GM12865 (cell line): ENCODE measurements at places on chromosomes 3 and 15.

DNA sequence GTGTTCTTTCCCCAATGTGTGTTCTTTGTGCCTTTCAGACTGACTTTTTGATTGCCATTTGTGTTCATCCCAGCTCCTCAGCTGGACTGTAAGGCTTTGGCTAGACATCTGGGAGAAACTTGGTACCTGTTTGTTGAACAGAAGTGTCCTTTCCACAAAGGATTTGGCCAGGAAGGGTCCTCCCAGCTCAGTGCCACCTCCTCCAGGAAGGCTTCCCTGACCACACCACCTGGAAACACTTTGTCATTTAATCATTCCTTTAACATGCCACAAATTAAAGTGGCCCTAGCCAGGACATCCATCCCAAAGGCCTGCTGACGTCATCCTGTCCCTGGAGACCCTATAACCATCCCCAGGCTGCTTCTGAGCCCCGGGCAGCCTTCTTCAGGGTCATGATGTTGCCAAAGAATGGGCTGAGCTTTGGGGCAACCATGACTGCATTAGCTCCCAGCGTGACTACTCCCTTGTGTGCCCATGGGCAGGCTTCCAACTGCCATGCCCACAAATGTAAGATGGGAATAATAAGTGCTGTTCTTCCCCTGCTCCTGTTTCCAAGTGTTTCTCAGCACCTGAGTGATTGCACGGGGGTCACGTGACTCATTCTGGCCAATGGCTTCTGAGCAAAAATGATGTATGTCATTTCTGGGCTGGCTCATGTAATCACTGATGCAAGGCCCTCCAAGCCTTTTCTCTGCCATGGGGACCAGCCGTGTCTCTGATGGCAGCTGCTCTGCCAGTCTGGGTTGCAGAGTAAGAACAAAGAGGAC, 112.5 kb upstream of the SMAD3 start:
- DNase-seq = no peak

GRCh38 chr15:35545316-35545823, 595 bp downstream of the DPH6 start:
- peak; percentile 63 for DNase-seq

DNA sequence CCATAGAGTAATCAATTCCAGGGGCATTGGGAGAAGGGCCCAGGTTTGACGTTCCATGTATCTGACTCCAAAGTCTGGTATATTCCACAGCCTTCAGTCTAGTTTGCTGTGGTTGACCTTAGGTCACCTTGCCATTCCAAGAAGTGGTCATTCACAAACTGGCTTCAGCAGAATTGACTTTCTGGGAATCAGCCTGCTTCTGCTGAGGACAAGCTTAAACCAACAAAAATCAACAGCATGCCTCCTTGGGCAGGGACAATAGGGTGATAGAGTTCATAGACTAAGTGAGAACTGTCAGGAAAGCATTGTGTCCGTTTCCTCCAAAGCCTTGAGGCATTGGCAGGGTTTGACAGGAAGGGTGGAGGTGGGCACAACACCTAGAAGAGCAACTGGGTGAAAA, 24.1 kb upstream of the NDUFB4 start:
- no peak for DNase-seq

DNA sequence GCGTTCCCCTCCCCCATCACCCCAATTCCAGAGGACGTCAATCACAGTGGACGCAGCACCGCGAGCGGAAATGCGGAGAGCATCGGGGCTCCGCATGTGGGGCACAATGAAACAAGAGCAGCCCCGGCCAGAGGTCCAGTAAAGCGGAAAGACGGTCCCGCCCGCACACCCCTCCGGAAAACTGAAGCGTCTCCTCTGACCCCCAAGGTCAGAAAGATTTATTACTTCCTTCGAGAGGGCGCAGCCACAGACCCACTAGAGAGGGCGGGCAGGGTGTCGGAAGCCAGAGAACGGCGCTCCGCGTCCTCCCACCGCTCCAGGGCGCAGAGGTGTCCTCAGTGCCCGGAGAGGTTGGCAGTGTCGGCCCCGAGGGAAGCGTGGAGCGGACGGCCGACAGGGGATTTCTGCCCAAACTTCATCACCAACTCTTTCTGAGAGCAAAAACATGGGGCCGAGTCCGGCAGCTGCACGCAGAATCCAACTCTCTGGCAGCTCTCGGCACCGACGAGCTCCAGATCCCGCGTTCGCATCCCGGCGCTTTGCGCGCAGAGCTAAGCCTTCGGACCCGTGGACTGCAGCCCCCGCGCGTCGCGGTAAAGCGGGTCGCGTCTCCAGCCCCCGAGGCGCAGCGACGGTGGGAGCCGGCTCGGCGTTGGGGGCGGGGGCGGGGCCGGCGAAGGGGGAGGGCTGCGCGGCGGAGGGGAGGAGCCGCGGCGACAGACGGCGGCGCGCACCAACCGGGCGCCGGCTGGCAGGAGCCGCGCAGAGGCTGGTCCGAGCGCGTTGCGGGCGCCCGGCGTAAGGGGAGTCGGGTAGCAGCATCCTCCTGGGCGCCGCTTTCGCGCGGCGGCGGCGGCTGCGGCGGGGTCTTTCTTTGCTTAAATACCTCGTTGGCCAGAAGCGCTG, at the start of gene CHST2:
Gene CHST2 (plus strand): TSS at position 763 of the 906 bp plus-strand sequence. CDS start 1,046 bp downstream, outside the sequence.
- peak; percentile 92 for DNase-seq

GRCh38 chr3:27244374-27244773, 124.8 kb downstream of the NEK10 start:
- no peak for DNase-seq
